Tibial artery (tissue), 4 donors: ENCODE measurements at places on chromosomes 7 and 10.

DNA sequence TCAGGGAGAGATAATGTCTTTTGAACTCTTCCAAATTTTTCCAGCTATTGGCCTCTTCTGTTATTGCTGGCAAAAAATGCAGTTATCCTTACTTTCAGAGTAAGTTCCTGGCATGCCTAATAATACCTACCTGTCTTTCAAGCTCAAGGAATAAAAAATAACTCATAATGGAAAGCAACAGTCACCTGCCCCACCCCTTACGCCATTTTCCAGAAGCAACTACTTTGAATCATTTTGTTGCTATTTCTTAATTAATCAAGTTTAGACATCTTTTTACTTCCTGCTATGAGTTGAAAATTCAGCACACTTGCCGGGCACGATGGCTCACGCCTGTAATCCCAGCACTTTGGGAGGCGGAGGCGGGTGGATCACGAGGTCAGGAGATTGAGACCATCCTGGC, 23.0 kb upstream of the CDK13 start:
- DNase-seq = no peak

- no peak for DNase-seq
These were observed 34.6 kb downstream of the PSAP start for GRCh38 chr10:71816421-71816851.

GRCh38 chr10:92387289-92387940, 96.4 kb downstream of the MARCHF5 start:
- no peak for DNase-seq

DNA sequence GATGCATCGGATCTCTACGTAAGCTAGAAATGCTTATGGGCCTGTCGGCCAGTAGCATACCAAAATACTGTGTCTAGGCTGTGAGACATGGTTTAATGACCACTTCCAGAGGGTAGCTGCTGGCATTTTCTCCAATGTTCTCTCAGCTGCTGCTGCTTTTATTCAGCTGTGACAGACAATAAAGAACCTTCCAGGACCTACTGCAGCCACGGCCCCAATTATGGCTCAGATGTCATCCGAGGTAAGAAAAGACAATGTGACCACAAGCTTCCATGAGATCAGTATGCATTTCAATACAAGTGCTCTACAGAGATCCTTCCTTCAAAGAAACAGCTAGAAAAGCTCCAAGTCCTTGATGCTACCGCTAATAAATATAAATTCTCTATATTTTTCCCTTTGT, 256.2 kb downstream of the SDHAF3 start:
- DNase-seq = no peak

GRCh38 chr10:129222436-129222835, 244.6 kb upstream of the MGMT start:
- DNase-seq = no peak

GRCh38 chr7:17071866-17072265, 190.1 kb upstream of the AGR3 start:
- DNase-seq = no peak

GRCh38 chr10:11448190-11448544, 163.3 kb downstream of the USP6NL start:
- no peak for DNase-seq

DNA sequence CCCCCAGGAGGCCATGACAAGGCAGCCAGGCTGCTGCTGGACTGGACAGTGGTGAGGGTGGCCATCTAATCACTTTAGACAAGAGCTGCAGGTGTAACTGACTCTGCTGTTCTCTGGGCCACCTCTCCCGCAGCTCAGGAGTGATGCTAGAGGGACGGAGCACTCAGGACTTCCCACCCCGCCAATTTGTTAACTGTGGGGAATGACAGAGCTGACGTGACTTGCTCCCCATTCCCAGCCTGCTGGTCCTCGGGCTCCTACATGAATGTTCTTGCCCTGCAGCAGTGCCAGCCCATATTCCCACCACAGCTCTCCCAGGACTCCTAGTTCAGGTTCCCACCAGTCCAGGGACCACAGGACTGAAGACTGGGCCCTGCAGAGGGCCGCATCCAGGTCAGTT, 16.7 kb upstream of the NPFFR1 start:
- no peak for DNase-seq
